ENCODE measurements at places on chromosomes 6 and 20. TPM values are rescaled to one million over a fixed set of nuclear protein-coding genes. Genes with fewer than 3 reads are reported as not detected.

- DNase-seq, result no peak
These were observed 46.5 kb downstream of the STK4 start for GRCh38 chr20:45012682-45013302.

GRCh38 chr6:217048-217659 lies 75.1 kb upstream of the DUSP22 start:
- no peak for DNase-seq

DNA sequence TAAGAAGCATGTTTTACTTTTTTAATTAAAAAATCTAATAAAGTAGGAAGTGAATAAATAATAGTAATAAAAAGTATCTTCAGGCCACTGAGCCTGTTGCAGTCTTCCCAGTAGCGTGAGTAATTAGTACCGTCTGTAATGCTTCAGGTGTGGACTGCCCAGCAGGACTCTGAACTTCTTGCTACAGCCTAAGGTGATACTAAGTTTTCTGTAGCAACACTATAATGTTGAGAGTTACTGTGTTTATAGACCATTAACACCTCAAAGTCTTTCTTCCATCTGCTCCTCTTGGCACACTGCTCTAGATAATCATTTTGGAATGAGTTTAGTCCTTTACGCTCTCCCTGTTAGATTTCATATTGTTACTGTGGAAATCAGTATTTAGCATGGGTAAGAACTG lies 28.4 kb downstream of the VAPB start:
- DNase-seq, result no peak

- no peak for DNase-seq
These were observed 7.1 kb upstream of the TNFRSF6B start for GRCh38 chr20:63689046-63690002.

GRCh38 chr6:53236241-53236640 lies 87.6 kb upstream of the GCM1 start:
- DNase-seq, result no peak

DNA sequence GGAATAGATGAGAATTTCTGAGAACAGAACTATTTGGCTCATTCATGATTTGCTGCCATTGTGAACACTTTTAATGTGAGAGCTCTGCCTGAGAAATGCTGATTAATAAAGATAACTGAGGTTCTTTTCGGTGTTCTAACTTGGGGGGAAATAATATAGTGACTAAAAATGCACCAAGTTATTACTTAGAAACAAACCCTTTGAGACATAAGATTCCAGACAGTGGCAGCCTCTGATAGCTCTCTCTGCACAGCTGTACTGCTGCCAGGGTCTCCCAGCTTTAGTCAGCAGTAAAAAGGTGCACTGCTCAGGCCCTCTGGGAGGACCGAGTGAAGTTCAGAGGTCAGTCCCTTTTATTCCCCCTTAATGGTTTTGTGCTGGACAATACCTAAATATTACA lies 2.5 kb upstream of the PRDM1 start:
- DNase-seq, result no peak

GRCh38 chr6:121826156-121826810 lies 390.8 kb downstream of the GJA1 start:
- no peak for DNase-seq

GRCh38 chr6:25503686-25504085 lies 148.3 kb upstream of the SCGN start:
- no peak for DNase-seq

- no peak for DNase-seq
These were observed 399.2 kb upstream of the JAG1 start for GRCh38 chr20:11072982-11073381.

- no peak for DNase-seq
These were observed 7.6 kb downstream of the SLC44A4 start for GRCh38 chr6:31871046-31871659.

DNA sequence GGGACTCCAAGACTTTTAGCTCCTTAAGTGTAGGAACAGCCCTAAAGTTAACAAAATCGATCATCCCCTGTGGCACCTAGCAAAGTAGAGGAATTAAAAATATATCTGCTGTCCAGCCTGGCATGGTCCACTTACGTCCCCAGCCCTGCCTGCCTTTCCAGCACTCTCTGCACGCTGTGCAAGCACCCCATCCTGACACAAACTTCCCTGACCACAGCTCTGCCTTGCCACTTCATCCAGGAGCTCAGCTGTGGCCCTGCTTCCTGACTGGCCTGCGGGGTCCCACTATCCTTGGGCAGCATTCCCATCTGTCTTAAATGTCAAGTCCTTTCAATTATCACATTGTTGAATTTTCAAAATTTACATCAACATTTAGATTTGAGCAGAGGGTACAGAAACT lies 39.0 kb downstream of the BLOC1S5 start:
- DNase-seq, result no peak

DNA sequence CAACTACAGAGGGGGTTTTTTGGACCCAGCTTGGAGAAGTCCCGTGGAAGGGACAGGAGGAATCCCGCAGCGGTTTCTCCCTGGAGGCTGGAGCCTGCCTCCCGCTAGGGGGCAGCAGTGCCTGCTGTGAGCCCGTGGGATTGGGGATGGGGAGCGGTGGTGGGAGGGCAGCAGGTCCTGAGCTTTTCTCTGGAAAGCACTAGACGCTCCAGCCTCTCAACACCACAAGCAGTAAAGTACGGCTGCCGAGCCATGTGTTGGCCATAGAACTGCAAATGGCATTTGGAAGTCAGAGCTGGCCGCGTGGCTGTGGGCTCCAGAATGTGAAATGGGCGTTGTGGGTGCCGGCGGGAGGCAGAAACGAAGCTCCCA lies 47.8 kb downstream of the GMPR start:
- no peak for DNase-seq

- no peak for DNase-seq
These were observed 4.3 kb downstream of the HMGN3 start for GRCh38 chr6:79230149-79230548.

DNA sequence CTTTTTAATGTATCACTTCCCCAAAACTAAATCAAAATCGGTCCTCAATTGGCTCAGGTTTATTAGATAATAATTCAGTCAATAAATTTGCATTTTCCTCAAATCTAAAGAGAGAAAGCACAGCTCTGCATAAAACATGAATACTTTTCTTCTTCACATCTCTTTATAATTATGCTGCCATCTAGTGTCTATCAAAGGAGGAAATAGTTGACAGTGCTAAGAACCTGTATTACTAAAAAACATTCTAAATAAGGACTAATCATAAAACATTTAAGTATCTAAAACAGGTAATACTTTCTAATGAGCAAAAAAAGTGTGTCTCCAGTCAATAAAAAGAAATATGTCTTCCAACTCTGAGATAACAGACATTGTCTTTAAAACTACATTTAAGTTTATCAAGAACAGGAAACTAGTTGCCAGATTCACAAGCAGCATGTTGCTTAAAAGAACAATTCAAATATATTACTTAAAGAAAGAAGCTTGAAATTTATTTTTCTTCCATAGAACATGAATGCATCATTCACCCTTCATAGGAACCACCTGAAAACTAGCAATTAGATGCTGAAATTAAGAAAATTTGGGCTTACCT lies 56.5 kb upstream of the DST start:
- no peak for DNase-seq

DNA sequence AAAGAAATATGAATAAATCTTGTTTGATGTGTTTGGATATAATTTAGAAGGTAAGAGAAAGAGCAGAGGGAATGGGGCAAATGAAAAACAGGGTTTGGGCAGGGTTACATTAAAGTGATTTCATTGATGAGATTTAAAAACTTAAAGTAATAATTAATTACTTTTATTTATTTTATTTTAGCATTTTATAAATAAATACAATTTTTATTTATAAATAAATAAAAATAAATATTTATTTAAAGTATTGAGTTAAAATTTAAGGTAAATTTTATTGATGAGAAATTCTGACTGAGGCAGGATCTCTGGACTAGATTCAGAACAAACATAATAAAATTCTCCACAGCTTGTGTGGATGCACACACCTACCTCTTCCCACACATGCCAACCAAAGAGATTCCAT lies 584.1 kb upstream of the BTBD3 start:
- DNase-seq, result no peak

GRCh38 chr6:34506718-34507117 lies 40.8 kb downstream of the PACSIN1 start:
- DNase-seq, result no peak

GRCh38 chr20:51097351-51098120 lies 74.6 kb upstream of the KCNG1 start:
- DNase-seq, result no peak

DNA sequence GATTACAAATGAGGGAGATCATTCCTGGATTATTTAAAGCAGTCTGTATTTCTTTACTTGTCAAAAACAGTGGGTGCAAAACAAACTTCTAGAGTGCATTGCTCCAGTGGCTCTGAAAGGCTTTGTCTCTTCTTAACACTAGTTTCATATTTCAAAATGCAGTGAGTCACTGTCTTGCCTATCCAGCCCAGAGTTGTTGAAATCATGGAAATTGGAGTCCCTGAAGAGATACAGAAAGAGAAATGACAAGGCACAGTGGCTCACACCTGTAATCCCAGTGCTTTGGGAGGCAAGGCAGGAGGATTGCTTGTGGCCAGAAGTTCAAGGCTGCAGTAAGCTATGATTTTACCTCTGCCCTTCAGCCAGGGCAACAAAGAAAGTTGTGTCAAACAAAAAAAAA lies 11.3 kb downstream of the SLC2A12 start:
- DNase-seq, result no peak

DNA sequence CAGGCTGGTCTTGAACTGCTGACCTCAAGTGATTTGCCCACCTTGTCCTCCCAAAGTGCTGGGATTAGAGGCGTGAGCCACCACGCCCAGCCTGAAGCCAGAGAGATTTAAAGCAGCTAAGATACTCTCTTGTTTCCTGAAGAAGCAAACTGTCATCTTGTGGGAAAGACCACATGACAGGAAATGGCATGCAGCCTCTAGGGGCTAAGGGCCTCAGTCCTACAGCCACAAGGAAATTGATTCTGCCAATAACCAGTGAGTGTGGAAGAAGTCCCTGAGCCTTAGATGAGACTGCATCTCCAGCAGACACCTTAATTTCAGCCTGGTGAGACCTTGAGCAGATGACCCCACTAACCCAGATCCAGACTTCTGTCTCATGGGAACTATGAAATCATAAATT lies 40.9 kb downstream of the KIZ start:
- DNase-seq, result no peak

- DNase-seq, result no peak
These were observed 126.4 kb downstream of the BANF2 start for GRCh38 chr20:17825960-17826843.

DNA sequence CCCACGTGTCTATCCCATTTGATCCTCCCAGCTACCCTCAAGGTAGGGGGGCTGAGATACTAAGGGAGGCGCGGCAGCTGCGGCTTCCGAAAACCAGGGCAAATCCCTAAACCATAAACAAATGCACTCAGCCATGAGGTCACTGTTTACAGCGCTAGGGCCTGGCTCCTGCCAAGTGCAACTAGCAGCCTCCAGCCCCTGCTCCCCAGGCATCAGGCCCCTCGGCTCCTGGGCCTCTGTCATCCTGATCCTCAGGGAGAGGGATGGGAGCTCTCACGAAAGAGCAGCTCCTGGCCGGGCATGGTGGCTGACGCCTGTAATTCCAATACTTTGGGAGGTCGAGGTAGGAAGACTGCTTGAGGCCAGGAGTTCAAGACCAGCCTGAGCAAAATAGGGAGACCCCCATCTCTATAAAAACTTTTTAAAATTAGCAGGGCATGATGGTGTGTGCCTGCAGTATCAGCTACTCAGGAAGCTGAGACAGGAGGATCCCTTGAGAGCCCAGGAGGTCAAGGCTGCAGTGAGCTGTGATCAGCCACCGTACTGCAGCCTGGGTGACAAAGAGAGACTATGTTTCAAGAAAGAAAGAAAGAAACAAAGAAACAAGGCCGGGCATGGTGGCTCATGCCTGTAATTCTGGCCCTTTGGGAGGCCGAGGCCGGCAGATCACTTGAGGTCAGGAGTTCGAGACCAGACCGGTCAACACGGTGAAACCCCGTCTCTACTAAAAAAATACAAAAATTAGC lies 42.5 kb upstream of the TLDC2 start:
- no peak for DNase-seq

- no peak for DNase-seq
These were observed 59.8 kb upstream of the MYL9 start for GRCh38 chr20:36481380-36482043.

- no peak for DNase-seq
These were observed 189.6 kb downstream of the GJA10 start for GRCh38 chr6:90083891-90084290.

DNA sequence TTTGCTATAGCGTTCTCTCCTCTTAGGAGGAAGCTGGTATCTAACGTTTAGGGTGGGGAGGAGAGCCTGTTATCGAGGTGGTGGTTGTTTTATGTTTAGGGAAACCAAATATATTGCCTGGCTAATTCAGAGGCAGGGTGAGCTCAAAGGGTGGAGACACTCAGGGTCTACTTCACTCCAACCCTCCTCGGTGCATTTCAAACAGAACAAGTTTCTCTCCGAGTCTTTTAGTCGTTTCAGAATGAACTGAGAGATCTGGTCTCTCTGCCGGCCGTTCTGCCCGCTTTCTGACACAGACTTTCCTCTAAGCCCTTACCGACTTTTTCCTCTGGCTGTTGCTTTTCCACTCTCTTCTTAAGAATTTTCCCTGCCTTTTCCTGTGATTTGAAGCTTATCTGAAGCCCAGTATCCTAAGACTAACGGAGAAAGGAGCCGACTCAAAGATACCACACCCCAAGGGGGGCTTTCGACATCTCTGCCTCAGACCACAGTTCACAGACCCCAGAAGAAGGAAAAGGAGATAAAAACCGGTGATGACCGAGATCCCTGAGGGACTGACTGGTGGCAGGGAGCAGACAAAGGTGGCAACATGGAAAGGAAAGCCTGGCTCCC lies 865 bp downstream of the STK38 start:
- DNase-seq, result peak; percentile 26

GSTA1 gene
- polyA plus RNA-seq, result 1.5 TPM

NELFE gene
- 87.6 TPM for polyA plus RNA-seq

OR2H2 gene
- 0.16 TPM for polyA plus RNA-seq

TMC2 gene
- 0.11 TPM for polyA plus RNA-seq

AKIRIN2 gene
- 69.9 TPM for polyA plus RNA-seq

TSHZ2 gene
- 14.2 TPM for polyA plus RNA-seq

ERVFRD-1 gene
- 0.33 TPM for polyA plus RNA-seq

KHDC1 gene
- 7.9 TPM for polyA plus RNA-seq

FOXP4 gene
- 46.0 TPM for polyA plus RNA-seq

DNAH8 gene
- 0.77 TPM for polyA plus RNA-seq

FNDC11 gene
- polyA plus RNA-seq, result 0.31 TPM

GDAP1L1 gene
- polyA plus RNA-seq, result 0.32 TPM

NPBWR2 gene
- not detected for polyA plus RNA-seq

CCN2 gene
- polyA plus RNA-seq, result 233 TPM

CDH4 gene
- polyA plus RNA-seq, result 8.1 TPM

CUL9 gene
- polyA plus RNA-seq, result 41.0 TPM

All from left renal pelvis (tissue), 4 donors.